ENCODE measurements at places on chromosomes 2 and 18. TPM values are rescaled to one million over a fixed set of nuclear protein-coding genes. Genes with fewer than 3 reads are reported as not detected.
A peak's percentile ranks its signal among the peaks of the same experiment; 100 is the strongest.

STPG4 gene
- total RNA-seq = not detected

- DNase-seq = no peak
Measured at GRCh38 chr18:58632552-58632951, 3.7 kb upstream of the ALPK2 start.

GRCh38 chr2:175275539-175275938 is 94.0 kb upstream of the ATP5MC3 start:
- no peak for DNase-seq

DNA sequence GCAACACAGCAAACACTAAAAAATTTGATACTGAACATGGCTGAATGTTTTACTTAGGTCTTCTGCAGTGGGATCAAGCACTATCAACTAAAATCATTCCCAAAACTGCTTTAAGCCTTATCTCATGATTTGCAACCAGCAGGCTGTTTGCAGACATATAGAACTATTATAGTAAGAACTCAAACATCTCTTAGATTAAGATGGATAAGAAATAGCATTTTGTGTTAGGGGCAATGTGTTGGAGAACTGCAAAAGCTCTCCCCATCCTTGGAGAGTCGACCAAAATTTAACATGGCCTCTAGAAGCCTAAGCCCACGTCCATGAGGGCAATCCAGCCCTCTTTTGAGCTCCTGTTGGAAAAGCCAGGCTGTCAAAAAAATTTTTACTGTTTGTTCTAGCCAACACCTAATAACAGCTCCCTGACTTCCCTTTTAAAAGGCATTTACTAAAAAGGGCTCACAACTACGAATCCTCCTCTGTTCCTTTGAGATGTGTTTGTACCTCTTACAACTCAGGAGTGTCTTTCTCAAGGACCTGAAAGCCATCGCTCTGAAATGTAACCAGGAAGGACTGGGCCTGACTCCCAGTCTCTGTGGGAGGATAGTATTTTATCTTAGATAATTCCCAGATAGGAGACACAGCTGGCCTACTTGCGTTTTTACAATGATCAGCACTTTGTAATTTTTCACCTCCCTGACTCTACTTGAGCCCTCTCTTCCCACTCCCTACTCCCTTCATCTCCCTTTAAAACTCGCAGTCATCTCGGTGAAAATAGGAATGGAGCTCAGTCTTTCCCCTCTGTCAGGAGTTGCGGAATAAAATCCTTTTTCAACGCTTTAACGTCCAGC is 1.4 kb downstream of the KRCC1 start:
- DNase-seq = peak; percentile 35
